ENCODE measurements at places on chromosomes 2 and 18.

DNA sequence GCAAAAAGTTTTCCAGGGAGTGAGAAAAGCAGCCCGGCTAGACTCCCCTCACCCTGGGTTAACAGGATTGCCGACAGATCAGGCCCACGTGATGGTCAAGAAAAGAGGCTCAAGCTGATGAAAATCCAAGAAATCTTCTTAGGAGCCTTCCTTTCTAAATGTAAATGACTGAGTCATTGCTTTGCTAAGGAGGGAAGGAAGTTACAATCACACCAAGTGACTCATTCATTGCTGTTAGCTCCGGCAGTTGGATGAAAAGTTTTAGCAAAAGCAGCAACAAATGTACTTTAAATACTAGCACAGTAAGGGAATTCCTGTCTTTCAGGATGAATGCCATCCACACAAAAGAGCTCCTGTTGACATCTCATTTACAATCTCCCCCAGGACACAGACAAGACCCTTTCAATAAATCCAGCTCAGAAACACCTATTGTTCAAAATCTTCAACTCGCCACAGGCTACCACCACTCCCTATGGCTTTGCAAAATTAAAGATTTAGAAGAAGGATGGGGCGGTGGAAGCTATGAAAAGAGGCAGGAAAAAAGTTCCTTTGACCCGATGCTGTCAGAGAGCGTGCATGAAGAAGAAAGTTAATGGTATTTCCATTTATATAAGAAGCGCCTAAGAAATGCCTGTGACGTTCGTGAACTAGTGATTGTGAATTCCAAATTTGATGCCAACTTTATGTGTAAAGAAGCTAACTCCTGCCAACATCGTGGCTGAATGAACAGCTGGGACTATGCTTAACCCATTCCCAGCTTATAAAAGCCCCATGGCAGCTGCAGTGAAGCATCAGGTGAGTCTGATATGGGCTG, 153.7 kb downstream of the TGIF1 start:
- peak; percentile 77 for DNase-seq

GRCh38 chr2:9758741-9759140, 84.5 kb upstream of the TAF1B start:
- DNase-seq: no peak

DNA sequence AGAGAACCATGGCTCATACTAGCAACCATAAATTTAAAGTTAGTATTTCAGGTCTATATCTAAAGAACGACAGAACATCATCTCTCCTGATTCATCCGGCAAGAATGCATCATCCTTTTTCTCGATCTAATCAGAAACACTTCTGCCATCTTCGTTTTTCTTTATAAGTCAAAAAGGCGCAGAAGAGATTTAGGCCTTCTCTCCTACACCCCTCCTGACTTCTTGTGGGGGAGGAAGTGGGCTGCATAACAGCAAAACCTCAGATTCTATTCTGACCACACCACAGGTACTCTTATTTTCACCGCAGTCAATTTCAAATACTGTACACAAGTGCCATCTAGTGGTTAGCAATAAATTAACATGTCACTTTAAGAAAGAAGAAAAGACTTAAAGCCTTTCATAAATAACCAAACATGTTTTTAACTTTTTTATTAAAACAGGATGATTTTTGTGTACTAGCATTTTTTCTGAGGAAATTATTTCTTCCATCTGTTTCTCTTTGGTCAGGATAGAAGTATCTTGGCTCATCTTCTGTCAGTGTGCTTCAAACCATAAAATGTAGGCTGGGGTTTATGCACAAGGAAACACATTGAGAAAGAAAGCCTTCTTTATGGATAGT, 48.4 kb upstream of the PIK3C3 start:
- DNase-seq: peak; percentile 14

GRCh38 chr2:152655880-152656279, 61.4 kb downstream of the PRPF40A start:
- no peak for DNase-seq

GRCh38 chr18:51236225-51236624, 38.7 kb upstream of the MEX3C start:
- DNase-seq: no peak

GRCh38 chr18:44740000-44740399, 59.3 kb downstream of the SETBP1 start:
- DNase-seq: no peak

DNA sequence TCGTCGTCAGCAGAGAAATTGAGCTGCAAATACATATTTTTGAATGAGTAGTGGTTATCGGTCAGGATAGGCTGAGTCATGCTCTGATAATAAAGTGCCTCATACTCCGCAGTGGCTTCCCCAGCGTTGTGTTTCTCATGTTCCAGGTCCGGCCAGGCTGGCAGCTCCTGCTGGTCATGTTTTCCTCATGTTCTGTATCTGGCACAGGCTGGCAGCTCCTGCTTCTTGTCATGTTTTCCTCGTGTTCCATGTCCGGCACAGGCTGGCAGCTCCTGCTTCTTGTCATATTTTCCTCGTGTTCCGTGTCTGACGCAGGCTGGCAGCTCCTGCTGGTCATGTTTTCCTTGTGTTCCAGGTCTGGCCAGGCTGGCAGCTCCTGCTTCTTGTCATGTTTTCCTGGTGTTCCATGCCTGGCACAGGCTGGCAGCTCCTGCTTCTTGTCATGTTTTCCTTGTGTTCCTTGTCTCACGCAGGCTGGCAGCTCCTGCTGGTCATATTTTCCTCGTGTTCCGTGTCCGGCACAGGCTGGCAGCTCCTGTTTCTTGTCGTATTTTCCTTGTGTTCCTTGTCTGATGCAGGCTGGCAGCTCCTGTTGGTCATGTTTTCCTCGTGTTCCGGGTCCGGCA, 148.9 kb downstream of the ATP9B start:
- no peak for DNase-seq

- DNase-seq: no peak
These were observed 11.3 kb downstream of the SLC14A2 start for GRCh38 chr18:45626330-45627203.

GRCh38 chr2:36820942-36821605, 124.6 kb downstream of the VIT start:
- DNase-seq: no peak

DNA sequence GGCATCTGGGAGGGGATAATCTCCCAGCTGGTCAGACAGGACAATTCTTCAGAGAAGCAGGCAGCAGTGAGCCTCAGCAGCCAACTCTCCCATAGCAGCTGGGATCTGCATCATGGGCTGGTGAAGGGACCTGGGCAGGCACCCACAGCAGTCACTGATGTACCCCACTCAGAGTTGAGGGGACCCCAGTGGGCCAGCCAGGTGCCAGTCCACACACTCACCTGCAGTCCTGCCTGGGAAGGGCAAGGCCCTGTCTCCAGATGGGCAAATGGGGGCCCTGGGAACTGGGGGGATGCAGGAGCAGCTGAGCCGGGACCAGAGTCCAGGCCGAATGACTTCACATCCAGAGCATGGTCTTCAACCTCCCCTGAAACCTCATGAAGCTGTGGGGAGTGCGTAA, 170.4 kb downstream of the ZFP36L2 start:
- no peak for DNase-seq

DNA sequence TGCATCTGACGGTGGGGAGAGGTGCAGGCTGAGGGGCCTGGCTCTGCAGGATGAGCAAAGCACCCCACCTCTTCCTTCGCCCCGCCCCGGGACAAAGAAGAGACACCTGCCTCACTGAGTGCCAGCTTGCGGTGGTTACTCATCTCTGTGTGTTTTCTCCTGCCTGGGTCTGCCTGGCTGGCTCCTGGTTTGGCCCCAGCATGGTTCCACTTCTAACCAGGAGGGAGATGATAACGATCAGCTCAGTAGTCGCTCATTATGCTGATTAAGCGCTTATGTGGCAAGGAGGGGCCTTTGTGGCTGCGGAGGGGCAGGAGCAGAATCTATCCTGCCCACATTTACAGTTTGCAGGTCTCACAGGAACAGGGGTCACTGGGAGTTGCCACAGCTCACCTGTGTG, 68.7 kb upstream of the EDAR start:
- DNase-seq: no peak

GRCh38 chr2:48717846-48718245, 37.7 kb downstream of the LHCGR start:
- DNase-seq: no peak

DNA sequence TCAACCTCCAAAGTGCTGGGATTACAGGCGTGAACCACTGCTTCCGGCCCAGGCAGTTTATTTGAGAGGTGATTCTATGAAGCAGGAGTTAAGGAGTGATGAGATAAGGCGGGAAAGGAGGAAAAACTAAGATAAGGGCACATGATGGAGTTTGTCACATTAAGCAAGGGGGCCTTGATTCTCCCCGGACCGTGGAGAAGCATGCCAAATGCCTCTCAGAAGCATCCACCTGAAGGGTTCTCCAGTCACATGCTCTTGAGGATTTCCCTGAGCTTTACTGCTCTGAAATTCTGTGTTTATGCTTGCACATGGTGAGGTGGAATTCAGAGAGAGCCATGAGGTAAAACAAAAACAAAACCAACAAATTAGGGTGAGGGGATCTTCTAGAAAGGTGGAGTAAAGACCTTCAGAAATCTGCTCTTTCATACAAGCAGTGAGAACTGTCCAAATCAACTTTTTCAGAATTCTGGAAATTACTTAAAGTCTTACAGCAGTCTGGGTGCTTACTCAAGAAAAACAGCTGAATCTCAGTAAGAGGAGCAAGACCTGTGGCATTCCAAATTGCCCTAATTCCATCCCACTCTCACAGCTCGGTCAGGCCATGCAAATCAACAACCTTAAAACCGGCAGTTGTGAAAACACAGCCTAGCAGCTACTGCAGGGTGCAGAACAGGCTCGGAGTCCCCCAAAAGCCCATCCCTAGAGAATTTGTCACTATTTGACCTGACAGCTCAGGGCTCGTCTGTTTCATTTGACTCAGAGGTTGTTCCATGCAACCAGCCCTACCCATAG, 69.1 kb upstream of the CTLA4 start:
- no peak for DNase-seq

- DNase-seq: no peak
These were observed 10.2 kb upstream of the GPC1 start for GRCh38 chr2:240425236-240425615.
